ENCODE measurements at places on chromosomes 7 and 10. TPM values are rescaled to one million over a fixed set of nuclear protein-coding genes. Genes with fewer than 3 reads are reported as not detected.

- no peaks in the 10 kb centered on the region for H3K4me1 ChIP-seq
- H3K27ac ChIP-seq: no peak overlapping the region
- H3K4me3 ChIP-seq: no peak overlapping the region
- H3K27me3 ChIP-seq: no peaks in the 10 kb centered on the region
- no peak for DNase-seq
These were observed 52.4 kb downstream of the CASD1 start for GRCh38 chr7:94561841-94562514.

GRCh38 chr10:117581961-117582360 lies 39.4 kb downstream of the EMX2 start:
- no peaks in the 10 kb centered on the region for H3K27me3 ChIP-seq
- no peak overlapping the region for H3K4me3 ChIP-seq
- H3K4me1 ChIP-seq: no peaks in the 10 kb centered on the region
- H3K36me3 ChIP-seq: no peaks in the 10 kb centered on the region
- no peak overlapping the region for H3K27ac ChIP-seq

GRCh38 chr7:158530800-158531609 lies 56.6 kb downstream of the PTPRN2 start:
- H3K36me3 ChIP-seq: no peaks in the 10 kb centered on the region
- H3K27ac ChIP-seq: no peak overlapping the region
- no peak for DNase-seq

DNA sequence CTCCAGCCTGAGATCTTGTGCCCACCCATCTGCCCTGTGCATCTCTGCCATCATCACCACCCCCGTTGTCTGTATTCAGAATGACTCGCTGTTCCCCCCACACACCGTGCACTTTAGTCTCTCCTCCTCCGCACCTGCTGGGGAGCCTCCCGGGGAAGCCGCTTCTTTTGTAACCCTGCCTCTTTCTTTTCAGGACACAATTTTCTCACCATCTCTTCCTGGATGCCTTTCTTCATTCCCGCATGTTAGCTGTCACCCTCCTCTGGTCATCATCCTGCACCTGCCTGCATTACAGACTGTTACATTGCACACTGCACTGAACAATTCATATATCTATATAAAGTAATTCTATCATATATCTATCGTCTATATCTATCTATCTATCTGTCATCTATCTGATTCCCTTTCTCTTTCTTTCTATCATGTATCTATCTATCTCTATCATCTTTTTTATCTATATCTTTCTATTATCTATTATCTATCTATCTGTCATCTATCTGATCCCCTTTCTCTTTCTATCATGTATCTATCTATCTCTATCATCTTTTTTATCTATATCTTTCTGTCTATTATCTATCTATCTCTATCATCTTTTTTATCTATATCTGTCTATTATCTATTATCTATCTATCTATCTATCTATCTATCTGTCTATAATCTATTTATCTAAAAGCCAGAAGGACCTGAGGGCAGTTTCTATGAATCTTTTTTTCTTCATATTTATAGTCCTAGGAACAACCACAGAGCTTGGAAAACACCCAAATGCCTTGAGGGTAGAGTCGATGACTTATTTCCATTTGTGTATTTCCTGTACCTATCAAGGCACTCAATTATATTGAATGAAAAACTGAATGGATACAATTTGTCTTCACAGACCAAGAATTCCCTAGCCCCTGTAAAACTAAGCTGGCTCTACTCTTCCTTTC lies 642.5 kb downstream of the ACTR3B start:
- DNase-seq: no peak
- no peaks in the 10 kb centered on the region for H3K27me3 ChIP-seq
- H3K4me3 ChIP-seq: no peak overlapping the region
- no peaks in the 10 kb centered on the region for H3K4me1 ChIP-seq
- H3K36me3 ChIP-seq: no peaks in the 10 kb centered on the region
- no peak overlapping the region for H3K27ac ChIP-seq

DNA sequence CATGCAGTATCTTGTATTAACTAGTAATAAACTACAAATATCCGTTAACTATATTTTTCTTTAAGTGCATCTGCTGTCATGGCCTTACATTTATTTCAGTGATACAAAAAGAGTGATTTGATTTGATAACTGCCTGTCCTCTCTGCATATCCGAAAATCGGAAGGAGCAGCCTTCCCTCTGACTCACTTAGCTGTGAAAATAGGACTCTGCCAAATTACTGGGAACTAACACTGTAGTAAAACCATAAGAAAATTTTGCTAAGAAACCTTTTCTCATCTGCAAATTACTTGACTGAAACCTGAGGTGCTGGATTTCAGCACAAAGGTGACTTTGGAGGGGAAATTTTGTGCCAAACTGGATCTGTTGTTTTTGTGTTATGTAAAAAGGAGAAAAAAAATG lies 176.6 kb upstream of the MKLN1 start:
- no peaks in the 10 kb centered on the region for H3K36me3 ChIP-seq
- H3K27ac ChIP-seq: no peak overlapping the region
- no peaks in the 10 kb centered on the region for H3K4me1 ChIP-seq
- no peaks in the 10 kb centered on the region for H3K27me3 ChIP-seq
- no peak overlapping the region for H3K4me3 ChIP-seq

ZNF786 gene
- total RNA-seq: 5.5 TPM

PTN gene
- 43.1 TPM for total RNA-seq

Measured in lung (tissue), 17 donors.